ENCODE measurements at places on chromosomes 3 and 15.

DNA sequence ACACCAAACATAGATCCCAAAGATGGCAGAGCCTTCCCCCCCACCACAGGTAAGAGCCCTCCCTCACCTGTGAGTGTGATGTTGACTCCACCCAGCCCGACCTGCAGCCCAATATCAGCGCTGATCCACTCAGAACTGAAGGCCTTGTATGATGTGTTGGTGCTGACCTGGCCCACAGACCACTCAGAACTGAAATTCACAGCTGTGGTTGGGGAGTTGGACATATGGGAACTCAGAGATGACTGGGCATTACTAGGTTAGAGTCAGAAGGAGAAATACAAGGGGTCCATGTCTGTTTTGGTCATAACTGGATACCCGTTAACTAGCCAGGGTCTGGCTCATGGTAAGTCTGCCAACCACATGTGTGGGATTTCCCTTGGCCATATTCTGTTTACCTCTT, 6.9 kb downstream of the DUOXA2 start:
- DNase-seq, result no peak

DNA sequence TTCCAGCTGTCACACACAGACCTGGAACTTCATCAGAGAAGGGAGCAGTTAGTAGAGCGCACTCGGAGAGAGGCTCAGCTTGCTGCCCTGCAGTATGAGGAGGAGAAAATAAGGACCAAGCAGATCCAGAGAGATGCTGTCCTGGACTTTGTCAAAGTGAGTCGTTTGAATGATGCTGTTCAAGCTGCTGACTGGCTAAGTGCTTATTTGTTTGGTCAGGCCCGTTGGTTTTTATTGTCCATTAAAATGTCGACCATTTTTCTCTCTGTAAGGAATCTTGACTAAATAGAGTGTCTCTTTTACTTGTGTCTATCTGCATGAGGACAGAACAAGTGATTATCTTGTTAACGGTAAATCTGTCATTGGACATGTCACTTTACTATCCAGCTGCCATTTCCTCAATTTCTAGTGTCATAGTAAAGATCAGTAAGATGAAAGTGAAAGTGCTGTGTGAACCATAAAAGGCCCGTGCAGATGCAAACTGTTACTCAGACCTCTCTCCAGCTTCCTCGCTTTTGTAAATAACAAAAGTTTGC, 56.9 kb downstream of the LRCH3 start:
- no peak for DNase-seq

GRCh38 chr3:184373422-184373821, 4.6 kb downstream of the THPO start:
- DNase-seq, result no peak

GRCh38 chr15:29731865-29732264, 90.4 kb downstream of the TJP1 start:
- DNase-seq, result no peak

GRCh38 chr3:108862865-108863798, 40.5 kb downstream of the TRAT1 start:
- peak; percentile 33 for DNase-seq

DNA sequence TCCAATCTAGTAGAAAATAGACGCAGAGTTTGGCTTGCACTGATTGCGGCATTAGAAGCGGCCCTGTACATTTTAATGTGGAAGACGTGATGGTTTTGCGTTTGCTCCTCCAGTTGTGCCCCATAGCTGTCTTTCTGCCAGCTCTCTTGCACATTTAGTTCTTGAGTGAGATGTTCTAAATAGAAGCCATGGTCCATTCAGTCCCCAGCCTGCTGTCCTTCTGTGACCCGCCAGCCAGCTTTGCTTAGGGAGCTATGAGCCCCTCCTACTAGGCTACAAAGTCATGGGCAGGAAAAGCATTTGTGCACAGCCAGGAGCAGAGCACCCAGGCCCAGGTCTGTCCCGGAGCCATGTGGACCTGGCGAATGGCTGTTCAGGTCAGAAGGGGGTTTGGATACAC, 50.3 kb downstream of the APBA2 start:
- no peak for DNase-seq

DNA sequence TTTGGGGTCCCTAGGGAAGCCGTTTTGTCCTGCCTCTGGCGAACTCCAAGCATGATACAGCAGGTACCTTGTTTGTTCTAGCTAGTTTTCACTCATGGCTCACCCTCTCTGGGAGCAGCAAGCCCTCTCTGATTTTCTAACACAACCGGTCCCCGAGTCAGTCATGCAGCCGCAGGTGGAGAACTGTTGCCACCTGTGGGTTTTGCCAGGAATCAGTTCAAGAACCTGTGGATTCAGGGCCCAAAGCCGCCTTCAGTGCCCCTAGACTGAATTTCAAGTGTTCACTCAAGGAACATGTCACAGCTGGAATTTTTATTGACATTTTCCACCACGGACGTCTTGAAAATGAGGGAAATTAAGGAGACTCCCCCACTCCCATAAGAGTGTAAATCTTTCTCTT, 13.3 kb upstream of the LRRK1 start:
- DNase-seq, result no peak

GRCh38 chr15:49918121-49918520, 200.9 kb downstream of the ATP8B4 start:
- no peak for DNase-seq

DNA sequence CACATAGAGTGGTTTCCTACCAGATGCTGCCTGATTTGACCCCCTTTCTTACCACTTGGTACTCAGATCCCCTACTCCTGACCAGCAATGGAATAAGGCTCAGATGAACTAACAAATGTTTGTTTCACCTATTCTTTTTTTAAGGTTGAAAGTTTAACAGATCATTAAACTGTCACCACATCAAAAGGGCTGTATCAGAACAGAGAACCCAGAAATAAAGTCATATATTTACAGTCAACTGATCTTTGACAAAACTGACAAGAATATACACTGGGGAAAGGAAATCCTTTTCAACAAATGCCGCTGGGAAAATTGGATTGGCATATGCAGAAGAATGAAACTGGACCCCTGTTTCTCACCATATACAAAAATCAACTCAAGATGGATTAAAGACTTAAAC, 56.0 kb downstream of the GPR176 start:
- DNase-seq, result no peak

GRCh38 chr3:67384760-67385397, 269.5 kb downstream of the SUCLG2 start:
- DNase-seq, result peak; percentile 63

- no peak for DNase-seq
Measured at GRCh38 chr15:69823223-69823907, 274.4 kb downstream of the TLE3 start.

GRCh38 chr3:178761024-178761423, 224.8 kb downstream of the KCNMB2 start:
- DNase-seq, result no peak
